ENCODE measurements at places on chromosomes 3 and 15.

DNA sequence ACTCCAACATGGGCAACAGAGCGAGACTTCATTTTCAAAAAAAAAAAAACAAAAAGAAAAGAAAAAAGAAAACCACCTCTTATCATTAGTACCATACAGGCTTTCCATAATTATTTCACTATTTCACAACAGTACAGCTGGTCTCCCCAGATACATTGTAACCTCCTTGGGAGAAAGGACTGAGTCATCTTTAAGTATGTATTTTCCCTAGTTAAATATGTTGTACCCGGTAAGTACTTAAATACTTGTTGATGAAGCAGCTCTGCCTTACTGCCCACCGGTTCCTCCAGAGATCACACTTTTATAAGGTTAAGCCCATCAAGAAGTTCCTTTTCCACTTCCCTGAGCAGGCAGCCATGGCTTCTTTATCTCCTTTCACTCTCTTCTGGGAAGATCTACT is 789.5 kb upstream of the CFAP20DC start:
- DNase-seq: no peak

- DNase-seq: no peak
These were observed 50.7 kb downstream of the APBA2 start for GRCh38 chr15:28936481-28936881.

- no peak for DNase-seq
These were observed 220.7 kb upstream of the SEMA6D start for GRCh38 chr15:47496343-47497185.

- DNase-seq: peak; percentile 59
These were observed 38.7 kb downstream of the FEM1B start for GRCh38 chr15:68316061-68316804.

DNA sequence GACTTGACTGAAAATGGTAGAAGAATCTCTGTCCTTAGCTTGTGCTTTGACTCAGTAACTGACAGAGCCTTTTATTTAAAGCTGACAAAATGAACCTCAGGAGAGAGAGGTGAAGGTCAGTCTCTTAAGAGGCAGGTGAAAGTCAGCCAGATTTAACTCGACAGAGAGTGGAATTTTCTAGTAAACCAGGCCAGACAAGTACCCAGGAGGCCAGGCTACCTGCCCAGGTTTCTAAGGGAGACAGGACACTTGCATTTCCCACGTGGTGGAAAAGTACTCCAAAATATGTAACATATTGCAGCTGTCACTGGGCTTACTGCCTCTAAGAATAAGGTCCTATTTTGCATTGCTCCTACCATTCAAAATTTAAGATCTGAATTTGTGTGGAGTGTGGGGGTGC is 167.9 kb downstream of the FMN1 start:
- no peak for DNase-seq

DNA sequence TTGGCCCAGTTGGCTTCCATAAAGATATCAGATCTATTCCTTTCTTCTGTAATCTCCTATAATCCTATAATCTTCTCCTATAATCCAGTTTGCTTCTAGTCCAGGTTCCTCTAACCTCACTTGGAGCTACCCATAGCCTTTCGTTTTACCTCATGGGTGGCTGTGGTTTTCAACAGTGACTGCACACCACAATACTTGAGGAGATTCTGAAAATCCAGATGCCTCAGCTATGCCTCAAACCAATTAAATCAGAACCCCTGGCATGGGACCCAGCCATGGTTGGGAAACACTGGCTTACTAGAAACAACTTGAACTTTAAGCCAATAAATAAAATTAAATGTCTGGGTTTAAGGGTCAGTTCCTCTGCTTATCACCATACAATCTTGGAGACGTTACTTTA is 86.1 kb upstream of the NTRK3 start:
- DNase-seq: no peak

DNA sequence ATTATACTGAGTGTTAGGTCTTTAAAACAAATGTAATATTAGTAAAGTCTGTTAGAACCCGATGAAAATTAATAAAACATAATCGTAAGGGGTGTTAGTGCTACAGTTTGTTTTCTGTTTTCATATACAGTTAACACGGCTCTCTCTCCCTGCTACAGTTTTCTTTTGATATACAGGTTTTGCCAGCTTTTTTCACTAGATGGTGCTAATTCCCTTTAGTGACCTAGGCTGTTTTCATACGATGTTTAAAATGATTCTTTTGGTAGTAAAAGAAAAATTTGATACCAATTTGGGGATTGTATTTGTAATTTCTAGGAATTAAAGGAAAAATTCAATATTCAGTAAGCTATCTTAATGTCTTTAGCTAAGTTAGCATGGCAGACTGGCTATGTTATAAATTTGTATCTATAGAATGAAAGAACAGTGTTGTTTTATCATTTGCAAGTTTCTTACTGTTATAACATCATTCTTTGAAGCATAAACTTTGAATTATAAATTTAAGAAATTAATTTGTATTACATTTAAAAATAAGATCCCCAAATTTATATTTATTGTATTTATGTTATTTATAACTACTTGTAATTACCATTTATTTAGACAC is 11.5 kb downstream of the APH1B start:
- no peak for DNase-seq

DNA sequence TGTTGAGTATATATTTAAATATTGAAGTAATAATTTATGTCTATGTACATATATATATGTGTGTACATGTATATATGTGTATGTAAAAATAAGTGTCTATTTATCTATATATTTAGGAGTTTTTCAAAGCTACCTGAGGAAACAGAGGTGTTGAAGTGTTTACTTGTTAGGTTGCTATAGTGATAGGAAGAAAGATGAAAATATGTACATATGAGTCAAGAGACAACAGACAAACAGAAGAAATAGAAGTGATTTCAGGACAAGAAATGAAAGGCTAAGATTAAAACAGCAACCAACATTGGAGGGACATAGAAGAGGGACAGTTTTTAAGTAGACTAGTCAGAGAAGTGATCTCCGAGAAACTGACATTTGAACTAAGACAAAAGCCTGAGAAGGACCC is 11.1 kb downstream of the IL1RAP start:
- no peak for DNase-seq

DNA sequence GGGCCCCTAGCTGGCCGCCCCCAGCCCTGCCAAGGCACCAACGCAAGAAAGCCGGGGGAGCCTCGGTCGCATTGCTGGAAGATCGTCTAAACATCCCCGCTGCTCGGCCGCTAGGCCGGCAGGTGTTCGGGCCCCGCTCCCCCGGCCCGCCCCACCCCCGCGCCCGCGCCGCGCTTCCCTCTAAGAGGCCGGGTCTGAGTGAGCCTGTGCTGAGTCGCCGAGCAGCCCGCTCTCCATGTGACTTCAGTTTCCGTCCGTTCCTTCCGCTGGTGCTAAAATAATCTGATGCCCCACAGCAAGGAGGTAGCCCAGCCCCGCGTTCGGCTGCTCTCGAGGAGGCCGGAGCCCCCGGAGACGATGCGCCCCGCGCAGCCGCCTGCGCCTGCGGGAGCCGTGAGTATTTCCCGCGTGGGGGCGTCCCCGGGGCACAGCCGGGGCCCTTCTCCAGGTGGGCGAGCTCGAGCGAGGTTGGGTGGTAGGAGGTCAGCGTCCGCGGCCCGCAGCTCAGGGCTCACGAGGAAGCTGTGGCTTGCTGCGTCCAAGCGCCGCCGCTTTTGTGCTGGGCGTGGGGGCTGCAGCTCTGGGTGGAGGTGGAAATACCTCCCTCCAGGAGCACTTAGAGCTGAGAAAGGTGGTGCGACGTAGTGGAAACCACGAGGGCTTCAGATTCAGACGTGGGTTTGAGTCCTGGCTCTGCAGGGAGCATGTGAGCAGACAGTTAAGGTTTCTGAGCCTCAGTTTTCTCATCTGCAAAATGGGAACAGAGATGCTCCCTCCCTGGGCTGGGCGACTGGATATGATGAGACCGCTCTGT is at the start of gene NRROS:
Gene NRROS (plus strand): TSS at position 212 of the 814 bp plus-strand sequence. CDS start 14,846 bp downstream, outside the sequence.
- peak; percentile 76 for DNase-seq

DNA sequence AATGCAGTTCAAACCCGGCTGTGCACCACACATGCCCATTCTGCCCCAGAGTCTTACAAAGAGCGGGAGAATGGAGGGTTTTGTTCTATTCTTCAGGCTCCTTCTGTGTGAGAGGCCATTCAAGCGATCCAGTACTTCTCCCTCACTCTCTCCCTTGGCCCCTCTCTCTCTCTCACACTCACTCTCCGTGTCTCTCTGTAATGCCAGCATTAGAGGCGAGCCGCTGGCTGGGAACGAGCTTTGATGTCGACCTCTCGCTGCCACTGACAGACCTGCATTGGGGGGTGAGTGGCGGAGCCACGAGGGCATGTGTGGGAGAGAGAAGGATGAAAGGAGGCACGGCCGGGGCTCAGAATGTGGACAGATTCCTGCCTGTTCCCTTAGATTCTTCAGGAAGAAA is 231.7 kb upstream of the ARRDC4 start:
- no peak for DNase-seq

DNA sequence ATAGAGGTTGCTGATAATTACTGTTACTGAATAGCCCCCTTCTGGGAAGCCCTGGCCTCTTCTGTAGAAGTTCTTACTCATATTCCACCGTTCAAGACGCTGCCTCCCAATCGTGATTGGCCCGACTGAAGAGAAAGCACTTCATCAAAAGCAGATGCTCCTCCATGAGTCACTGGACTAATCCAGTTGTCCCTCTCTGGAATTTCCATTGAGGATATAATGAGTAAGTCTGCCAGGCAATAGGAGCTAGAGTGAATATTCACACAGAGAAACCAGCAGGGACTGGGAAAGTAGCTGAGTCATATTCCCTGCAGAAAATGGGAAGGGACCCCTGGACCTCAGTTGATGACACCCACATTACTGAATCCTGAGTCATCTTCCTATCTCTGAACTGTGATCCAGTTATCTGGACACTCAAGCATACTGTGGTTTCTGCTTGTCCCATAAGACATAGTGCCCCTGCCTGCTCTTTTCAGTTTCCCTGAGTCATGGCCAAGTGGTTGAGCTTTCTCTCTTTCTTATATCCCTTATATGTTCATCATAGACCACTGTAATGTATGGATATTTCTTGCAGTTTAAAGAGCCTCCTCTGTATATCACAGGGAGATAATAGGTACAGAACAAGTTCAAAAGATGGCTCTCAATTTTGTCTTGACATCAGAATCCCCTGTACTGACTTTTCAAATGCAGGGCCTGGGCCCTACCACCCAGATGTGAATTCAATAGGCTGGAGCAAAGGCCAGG is 151.2 kb upstream of the CDIN1 start:
- no peak for DNase-seq

- DNase-seq: no peak
These were observed 65.1 kb downstream of the CD200R1L start for GRCh38 chr3:112781599-112781998.

DNA sequence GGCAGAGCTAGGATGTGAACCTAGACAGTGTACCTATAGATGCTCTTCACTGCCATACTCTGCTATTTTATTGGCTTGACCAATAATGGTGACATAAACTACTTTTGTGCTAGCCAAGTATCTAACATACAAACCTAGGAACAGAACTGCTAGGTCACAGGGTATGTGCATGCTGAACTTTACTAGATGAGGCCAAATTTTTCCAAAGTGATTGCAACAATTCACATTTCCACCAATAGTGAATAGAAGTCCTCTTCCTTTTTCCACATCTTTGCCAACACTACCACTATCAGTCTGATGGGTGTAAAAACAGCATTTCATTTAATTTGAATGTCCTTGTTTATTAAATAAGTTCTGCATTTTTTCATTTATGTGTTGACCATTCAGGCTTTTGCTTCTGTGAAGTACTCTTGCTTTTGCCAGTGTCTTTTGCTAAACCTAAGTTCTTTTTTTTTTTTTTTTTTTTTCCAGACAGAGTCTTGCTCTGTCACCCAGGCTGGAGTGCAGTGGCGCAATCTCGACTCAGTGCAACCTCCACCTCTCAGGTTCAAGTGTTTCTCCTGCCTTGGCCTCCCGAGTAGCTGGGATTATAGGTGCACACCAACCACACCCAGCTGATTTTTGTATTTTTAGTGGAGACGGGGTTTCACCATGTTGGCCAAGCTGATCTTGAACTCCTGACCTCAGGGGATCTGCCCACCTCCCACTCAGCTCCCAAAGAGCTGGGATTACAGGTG is 54.1 kb downstream of the DCAF1 start:
- DNase-seq: no peak

GRCh38 chr3:120780977-120781376 is 38.4 kb downstream of the GTF2E1 start:
- no peak for DNase-seq

- DNase-seq: no peak
These were observed 14.9 kb downstream of the PLEKHO2 start for GRCh38 chr15:64856429-64857145.

- DNase-seq: no peak
These were observed 22.4 kb downstream of the SPTSSB start for GRCh38 chr3:161348796-161349400.

DNA sequence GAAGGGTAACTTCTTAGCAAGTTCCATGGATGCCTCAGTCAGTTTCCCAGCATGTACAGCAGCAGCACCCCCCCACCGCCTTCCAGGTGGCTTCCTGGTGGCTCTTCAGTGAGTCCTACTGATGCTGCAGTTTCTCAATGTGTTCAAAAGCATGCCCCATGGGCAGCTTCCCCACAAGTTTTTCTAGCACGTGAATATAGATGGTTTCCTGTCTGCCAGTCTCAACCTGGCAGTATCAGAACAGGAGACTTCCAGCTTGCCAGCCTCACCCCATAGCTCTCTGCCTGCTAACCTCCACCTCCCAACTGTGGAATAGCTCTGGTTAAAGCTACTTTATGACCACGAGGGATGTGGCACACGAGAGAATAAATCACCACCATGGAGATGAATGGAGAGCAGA is 188.3 kb upstream of the SLCO3A1 start:
- no peak for DNase-seq

- DNase-seq: no peak
These were observed 123.4 kb downstream of the ABI3BP start for GRCh38 chr3:100869787-100870186.

DNA sequence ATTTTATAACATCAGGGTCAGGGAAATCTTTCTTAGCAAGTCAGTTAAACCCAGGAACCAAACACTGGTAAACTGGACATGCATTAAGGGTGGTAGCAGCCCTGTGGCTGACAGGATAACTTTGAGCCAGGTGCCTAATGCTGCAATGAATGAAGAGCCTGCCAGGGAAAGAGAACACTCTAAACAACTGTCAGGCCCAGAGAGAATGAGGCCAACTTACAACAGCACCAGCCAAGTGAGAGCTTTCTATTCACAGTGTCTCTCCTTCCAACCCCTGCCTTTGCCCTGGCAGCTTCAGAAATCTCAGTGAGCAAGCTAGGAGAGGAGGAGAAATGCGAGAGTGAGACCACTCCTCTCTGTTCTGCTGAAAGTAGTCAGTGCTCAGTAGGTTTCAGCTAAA is 50.4 kb upstream of the ATP2C1 start:
- no peak for DNase-seq

- DNase-seq: no peak
These were observed 222.5 kb upstream of the ICE2 start for GRCh38 chr15:60701261-60702019.
